ENCODE measurements at places on chromosomes 7 and 10. TPM values are rescaled to one million over a fixed set of nuclear protein-coding genes. Genes with fewer than 3 reads are reported as not detected.

The ENKUR gene
- not detected for total RNA-seq

The GATA3 gene
- not detected for total RNA-seq

The GARS1 gene
- total RNA-seq: 52.8 TPM

The SLC26A5 gene
- total RNA-seq: 0.16 TPM

The SLC29A4 gene
- total RNA-seq: 2.2 TPM

The FBXW4 gene
- 131 TPM for total RNA-seq

The DCLRE1C gene
- total RNA-seq: 8.8 TPM

DNA sequence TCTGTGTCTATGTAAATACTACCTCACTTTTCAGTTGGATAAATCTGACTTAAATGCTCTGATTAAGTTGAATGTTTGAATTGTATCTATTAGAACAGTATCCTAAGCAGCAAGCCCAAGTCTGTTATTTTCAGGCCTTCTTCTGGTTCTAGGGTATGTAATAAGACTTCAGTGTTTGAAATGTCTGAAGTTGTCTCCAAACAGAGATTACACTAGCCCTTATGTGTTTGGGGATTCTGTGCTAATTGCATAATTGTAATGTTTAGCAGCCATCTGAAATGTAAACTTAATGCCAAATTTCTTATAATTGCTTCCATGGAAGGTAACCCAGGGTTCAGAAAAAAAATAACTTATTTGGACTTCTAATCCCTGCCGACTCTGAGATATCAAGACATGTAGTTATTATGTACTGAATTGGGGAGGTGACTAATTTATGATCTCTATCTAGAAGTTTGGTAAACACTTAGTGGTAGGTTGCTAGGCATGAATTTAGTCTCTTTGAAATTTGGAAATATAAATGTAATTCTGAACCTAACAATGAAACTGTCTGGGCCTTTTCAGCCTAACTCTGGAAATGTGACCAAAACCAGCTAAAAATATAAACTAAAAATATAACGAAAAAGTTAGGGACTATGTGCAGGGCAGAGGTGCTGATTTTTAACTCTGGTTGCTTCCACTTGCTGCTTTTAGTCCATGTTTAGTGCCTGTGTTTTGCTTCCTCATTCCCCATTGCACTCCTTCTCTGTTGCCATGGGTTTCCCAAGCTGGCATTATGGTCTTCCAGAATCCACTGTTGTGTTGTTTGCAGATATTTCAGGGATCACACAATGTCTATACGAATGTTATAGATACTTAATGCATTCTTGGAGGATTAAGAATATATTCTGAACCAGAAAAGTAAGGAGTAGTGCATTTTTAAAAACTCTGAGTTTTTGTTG is 54.8 kb downstream of the MCU start:
- no peak for ATAC-seq

DNA sequence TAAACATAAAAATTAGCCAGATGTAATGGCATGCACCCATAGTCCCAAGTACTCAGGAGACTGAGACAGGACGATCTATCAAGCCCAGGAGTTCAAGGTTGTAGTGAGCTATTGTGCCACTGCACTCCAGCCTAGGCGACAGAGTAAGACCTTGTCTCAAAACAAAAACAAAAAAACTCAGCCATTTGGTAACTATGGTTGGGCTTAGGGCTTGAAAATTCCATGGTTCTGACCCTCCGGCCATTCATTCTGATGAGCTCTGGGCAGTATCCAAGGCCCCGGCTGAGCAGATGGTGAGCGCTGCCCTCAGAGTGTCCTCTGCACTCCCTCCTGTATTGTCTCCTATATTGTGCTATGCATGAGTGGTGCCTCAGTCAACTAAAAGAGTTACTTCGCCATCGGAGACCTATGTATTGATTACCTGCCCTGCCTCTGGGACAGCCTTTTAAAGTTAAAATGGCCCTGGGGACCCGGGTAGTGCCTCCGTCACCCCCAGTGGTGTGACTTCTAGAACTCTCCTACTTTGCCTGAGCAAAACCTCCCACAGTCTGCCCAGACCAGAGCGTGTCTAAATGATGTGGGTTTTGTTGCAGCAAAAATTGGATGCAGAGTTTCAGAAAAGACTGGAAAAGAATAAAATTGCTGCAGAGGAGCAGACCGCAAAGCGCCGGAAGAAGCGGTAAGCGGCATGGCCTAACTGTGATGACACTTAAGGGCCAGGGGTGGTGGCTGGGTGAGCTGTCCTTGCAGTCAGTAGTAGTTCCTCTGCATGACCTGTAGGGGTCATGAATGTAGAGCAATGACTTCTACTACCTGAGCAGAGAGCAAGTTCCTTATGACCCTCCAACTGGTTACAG is 8.1 kb downstream of the PRKRIP1 start:
- peak; percentile 63 for ATAC-seq

DNA sequence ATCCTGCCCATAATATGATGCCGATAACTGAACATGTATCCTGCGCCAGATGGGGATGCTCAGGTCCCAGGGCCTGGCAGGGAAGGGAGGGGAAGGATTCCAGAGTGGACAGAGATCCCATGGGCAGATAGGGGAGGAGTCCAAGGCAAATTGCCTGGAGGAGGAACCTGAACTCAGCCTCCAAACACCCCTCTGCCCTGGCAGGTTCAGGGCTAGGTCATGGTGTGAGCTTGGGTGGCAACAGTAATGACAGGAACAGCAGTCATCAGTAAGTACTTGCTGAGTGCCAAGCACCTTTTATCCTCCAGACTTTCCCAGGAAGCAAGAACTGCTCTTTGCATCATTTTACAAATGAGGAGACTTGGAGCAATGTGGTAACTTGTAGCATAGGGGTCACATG is 3.8 kb upstream of the PALD1 start:
- ATAC-seq: no peak

DNA sequence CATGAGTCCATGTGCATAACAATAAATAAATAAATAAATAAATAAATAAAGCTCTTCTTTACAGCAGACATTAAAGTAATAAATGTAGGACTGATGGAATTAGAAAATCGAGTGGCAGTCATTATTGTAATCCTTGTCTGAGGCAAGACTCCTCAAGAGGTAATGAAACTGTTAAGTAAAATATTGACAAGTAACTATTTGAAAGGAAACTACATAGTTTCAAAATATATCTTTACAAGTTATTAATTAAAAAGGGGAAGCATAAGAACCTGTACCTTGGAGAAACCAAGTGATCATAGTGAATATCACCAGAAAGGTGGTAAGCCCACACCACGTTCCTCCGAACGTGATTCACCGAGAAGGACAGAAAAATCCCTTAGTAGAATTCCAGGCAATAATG is 285.6 kb upstream of the SORCS1 start:
- no peak for ATAC-seq

DNA sequence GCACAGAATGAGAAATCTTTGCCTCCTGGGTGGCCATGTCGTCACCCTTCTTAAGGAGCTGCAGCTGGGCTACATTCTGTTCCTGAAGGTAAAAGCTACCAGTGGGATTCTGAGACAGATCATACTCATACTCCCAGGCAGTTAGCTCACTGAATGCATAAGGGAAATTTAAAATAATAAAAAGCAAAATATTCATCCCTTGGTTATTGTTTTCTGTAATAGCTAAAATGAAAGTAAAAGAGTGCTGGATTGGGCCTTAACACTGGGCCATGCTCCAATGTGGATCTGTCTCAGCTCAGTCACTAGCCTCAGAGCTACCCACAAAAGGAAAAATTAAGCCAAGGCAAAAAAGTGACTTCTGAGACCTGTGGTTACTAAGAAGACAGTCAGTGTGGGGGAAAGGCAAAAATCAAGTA is 8.9 kb upstream of the DYNC2I1 start:
- peak; percentile 46 for ATAC-seq

DNA sequence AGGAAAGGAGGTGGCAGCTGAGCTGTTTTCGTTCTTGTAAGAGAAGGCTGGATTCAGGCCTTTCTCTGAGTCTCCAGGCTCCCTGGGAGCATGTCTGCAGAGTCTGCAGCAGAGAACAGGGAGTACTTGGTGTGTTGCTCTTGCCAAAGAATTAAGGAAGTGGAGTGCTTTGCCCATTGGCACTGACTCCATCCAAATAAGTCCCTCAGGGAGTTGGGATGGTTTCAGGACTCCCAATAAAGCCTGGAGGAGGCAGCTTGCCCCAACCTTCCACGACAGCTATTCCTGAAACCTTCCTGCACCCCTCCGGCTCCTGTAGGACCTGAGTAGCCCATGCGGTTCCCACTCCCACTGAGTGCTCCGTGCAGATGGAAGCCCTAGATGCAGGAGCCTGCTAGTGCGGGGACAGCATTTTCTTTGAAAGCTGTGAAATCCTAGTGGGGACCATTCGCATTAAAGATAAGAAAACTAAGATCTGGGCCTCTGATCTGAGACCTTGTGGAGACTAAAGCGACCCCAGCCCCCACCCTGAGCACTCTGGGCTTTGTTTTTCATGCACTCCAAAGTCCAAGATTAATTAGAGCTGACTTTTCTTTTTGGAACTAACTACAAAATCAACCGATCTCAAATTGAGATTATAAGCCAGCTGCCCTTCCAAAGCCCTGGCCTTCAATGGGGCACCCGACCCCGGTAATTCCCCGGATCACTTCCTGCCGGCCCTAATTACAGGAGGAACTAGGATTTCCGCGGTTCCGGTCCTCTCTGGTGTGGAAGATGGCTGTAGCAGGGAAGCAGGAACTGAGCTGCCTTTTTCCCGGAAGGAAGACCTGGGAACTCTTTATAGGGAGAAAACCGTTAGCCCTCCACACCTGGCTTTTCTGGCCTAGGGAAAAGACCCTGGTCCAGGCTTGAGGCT is 110.2 kb downstream of the COL13A1 start:
- ATAC-seq: peak; percentile 65

- ATAC-seq: peak; percentile 39
Measured at GRCh38 chr10:118504467-118505205, 90.8 kb downstream of the PRLHR start.

DNA sequence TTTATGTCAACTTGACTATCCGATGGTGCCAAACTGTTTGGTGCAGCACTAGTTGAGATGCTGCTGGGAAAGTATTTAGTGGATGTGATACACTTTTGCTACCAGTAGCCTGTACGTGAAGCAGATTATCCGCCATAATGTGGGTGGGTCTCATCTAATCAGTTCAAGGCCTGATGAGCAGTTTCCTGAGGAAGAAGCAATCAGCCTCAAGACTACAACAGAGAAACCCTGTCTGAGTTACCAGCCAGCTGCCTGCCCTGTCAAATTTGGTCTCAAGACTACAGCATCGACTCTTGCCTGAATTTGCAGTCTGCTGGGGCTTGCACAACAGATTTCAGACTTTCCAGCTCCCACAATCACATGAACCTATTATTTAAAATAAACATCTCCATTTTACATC is 10.9 kb upstream of the RBP3 start:
- no peak for ATAC-seq

DNA sequence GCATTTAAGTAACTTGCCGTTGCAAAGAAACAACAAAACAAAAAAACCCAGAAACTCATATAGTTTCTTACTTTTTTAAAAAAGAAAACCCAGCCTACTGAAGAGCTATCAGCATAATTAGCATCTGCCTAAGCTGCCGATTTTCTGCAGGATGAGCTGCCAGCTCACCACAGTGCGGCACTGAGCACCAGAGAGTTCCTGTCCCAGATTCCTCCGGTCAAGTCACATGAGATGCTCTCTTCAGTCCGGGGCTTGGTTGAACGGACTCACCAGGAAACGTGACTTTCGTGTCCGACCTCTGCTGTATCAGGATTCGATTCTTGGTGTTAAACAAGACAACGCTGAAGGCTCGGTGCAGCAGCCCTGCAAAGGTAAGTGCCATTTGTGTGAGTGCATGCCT is 3.2 kb downstream of the IDI2 start:
- ATAC-seq: no peak

DNA sequence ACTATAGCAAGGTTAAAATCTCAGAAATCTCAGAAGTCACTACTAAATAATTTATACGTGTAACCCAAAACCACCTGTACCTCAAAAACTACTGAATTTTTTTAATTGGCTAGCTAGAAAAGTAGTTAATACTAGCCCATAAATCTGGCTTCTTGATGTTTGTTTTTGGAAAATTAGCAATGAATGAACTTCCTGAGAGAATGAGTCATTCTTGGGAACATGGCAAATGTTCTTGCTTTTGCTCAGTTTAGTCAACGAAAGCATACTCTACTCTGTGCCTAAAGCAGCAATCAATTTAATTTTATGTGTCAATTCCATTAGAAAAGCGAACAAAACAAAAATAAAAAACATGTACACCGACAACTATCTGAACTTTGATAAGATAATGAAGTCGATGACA is 69.2 kb downstream of the SEMA3E start:
- ATAC-seq: no peak

DNA sequence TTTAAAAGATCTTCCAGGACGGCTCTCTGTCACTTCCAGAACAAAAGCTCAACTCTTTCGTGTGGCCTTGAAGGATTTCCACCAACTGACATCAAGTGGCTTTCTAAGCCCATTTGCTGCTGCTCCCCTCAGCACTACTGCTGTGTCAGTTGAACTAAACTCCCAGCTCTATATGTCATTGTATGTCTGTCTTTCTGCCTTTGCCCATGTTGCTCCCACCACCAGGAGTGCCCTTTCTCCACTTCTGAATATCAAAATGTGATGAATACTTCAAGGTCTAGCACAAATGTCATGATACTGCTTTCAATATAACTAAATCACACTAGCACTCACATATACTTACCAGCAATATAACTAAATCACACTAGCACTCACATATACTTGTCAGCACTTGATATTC is 138.3 kb downstream of the ATXN7L1 start:
- no peak for ATAC-seq

GRCh38 chr7:138166681-138167080 is 90.4 kb downstream of the AKR1D1 start:
- ATAC-seq: no peak

DNA sequence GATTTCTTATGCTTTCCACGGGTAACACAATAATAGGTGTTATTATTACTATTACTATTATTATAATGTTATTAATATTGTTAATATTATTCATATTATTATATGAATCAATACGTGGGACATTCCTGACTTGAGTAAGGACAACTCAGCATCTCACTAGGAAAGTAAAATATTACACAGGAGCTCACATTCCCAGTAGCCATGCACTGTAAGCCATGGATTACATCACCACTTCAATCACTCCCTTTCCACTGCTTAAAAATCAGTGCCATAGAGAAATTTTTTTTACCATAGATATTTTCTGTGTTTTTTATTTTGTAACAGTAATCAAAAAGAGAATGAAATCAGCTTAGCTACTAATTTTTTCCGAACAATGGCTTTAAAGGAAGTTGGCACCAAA is 68.5 kb upstream of the DGKI start:
- no peak for ATAC-seq

DNA sequence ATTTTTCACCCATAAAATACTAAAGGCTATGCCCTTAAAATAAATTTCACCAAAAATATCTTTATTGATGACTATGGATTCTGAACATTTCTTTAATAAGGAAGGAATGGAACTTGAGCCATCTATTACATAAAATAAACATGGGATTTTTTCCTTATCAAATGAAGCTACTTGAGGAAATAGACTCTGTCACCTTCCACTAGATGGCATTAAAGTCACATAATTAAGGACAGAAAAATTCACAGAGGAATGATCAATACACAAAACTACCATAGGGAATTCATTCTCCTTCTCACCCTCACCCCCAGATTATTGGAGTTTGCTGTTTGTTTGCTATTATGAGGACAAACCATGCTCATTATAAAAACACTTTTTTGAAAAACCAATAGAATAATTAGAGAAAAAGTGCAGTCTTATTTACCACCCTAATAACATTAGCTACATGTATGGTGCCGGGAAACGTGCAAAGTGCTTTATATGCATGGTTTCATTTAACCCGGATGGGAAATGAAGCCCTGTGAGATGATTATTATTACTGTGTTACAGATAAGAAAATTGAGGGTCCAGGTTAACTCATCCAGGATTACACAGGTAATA is 21.1 kb upstream of the FOXI2 start:
- ATAC-seq: no peak

- no peak for ATAC-seq
Measured at GRCh38 chr7:29562307-29562706, 1.3 kb upstream of the PRR15 start.

- peak; percentile 44 for ATAC-seq
Measured at GRCh38 chr7:101816595-101817470, 593 bp upstream of the CUX1 start.

All from gastroesophageal sphincter (tissue), 4 donors.